Right renal pelvis (tissue), 4 donors: ENCODE measurements at places on chromosomes 3 and 15.

GRCh38 chr3:30187366-30187765 is 419.0 kb upstream of the TGFBR2 start:
- DNase-seq: no peak

DNA sequence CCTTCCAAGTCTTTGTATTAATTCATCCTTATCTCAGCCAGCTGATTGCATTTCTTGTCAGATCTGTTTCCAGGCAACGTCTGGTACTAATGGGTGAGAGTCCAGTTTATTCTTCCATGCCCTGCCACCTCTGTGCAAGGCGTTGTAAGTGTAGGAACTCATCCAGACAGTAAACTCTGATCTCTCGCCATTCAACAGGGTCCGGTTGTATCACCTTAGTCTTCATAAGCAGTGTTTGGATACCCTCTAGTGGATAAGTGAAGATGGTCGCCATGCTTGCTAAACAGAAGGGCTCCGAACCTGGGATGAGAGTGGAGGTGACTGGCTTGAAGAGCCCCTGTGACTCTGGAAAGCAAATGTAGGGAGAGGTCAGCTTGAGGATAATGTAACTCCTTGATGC is 51.6 kb upstream of the CMTM7 start:
- DNase-seq: peak; percentile 55

DNA sequence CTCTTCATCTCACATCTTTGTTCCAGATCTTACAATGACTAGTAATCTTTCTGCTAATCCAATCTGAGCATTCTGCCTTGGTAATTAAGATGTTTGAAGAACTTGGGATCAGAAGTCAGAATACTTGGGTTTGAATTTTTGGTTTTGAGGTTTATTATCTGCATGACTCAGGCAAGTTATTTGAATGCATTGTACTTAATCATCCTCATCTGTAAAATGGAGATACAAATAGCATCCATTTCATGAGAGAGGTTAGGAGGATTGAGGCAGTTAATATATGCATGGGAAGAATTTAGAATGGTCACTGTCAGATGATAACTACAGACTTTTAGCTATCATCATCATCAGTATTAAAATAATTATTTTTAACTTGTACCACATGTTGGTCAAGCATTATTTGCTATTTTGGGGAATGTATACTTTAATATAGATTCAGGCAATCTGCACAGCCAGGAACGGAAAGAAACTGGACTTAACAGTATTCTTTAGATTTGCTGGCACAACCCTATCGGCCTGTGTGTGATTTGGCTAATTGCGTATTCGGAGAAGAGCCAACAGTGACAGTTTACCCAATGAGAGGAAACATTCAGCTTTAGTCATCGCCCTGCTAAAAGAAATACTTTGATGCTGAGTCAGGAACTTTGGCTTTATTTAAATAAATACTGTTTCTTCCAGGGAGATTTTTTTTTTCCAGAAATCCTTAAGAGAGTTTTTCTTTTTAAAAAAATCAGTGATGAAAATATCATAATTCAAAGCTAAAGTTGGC is 600.0 kb downstream of the ROBO1 start:
- DNase-seq: no peak

GRCh38 chr3:169923831-169924230 is 12.5 kb downstream of the SAMD7 start:
- no peak for DNase-seq

- DNase-seq: no peak
These were observed 46.3 kb upstream of the RBP1 start for GRCh38 chr3:139585820-139586219.

DNA sequence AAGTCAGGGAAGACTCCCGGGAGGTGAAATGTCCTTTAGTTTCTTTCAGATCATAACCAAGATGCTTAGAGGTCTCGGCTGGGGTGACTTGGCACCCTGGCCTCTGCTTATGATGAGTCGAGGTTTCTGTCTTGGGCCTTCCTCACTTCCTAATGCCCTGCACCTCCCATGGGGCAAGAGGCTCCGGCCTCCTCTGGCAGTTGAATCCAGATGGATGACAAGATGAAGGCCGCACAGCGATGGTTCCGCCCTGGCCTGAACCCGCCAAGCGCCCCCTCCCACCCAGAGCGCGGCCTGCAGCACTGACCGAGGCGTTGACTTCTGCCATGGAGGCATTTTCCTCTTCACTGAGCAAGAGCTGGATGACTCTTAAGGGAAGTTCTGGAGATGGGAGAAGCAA is 31.3 kb downstream of the MUC20 start:
- no peak for DNase-seq

DNA sequence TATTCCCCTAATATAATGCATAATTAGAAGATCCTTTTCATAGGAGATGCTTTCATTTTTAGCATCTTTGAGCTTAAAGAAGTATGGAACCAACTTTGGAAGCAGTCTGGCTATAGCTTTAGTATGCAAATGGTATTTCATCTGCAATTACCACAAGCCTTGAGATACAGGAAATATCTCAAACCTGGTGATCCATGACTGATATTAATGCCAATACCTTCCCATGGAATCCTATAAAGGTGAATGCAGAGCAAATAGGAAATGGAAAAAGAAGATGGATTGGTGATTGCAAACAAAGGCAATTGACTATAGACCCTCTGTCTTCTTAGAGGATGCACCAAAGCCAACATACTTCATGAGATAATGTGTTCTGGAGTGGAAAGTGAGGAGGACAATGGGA is 326.4 kb downstream of the KBTBD8 start:
- DNase-seq: no peak

GRCh38 chr3:49157289-49157688 is 8.8 kb downstream of the CCDC71 start:
- no peak for DNase-seq

- no peak for DNase-seq
These were observed 411 bp upstream of the PPP2R3A start for GRCh38 chr3:135965129-135965505.

GRCh38 chr3:158649791-158650190 is 5.5 kb downstream of the GFM1 start:
- DNase-seq: no peak

GRCh38 chr3:195003006-195003892 is 267.7 kb downstream of the XXYLT1 start:
- DNase-seq: no peak

- DNase-seq: no peak
These were observed 62.6 kb downstream of the CRTC3 start for GRCh38 chr15:90592131-90592881.

DNA sequence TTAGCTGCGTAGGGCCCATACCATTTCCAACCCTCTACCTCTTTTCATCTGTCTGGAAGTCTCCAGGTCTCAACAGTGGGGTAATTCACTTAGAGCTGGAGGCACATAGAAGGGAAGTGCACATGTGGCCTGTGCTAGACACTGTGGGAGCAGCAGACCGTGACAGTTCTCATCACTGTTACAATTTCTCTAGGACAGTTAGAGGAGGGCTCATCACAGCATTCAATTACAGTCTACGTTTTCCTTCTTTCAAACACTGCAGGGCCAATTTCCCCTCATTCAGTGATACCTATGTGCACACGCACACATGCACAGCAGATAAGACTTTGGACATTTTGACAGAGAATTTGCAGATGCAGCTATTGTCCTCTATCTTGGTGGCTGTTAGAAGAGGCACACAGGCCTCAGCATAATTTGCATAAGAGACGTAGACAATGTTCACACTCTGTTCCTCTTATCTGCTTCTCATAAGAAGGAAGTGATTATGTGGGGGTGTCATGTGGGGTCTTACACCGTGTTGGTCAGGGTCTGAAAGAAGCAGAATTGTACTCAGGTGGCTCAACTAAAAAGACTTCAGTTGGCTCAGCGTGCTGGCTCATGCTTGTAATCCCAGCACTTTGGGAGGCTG is 12.6 kb upstream of the HRG start:
- no peak for DNase-seq

DNA sequence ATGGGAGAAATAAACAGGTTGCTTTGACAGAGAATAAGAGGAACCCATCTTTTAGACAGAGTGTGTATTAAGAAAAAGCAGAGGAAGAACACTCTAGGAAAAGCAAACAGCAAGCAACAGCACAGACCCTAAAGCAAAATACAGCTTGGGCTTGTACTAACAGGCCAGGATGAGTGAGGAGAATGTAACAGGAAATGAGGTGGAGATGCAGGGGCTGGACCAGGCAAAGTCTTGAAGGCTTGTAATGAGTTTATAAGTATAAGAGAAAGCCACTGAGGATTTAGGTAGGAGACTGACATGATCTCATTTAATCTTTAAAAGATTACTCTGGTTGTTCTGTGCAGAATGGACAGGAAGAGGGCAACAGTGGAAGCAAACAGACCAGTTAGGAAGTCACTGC is 4.9 kb downstream of the UBR1 start:
- DNase-seq: no peak

DNA sequence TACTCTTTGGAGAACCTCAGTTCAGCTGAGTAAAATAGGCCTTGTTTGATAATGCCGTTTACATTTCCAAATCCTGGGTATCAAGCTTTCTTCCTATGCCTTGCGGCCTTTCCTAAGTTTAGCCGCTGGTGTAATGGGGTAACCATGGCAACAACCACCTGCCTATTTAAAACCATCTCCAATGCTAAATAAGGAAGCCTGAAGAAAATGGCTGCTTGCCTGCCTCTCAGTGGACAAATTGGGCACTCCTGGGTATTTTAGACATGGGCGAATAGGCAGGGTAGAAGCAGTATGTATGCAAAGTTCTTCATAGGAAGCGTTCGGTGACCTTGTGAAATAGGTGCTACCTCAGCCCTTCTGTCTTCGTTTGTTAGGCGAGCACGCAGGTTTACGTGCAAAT is 122.7 kb downstream of the DGKG start:
- no peak for DNase-seq

DNA sequence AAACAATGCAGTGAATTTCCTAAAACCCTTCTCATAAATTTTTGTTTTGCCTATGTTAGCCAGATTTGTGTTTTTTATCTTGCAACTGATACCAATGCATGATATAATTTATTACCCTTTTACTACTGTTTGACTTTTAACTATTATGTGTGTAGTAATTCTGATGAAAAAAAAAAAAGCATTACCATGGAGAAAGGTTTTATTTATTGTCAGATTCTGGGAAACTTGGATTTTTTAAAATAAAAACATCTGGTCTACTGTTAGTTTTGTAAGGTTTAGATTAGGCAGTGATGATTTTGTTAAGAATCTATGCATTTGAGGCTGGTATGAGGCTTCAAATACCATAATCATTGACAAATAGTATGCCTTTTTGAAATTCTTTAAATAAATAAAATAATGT is 470.4 kb upstream of the ROBO1 start:
- DNase-seq: no peak

- no peak for DNase-seq
These were observed 49.8 kb downstream of the IQSEC1 start for GRCh38 chr3:13023235-13023970.

DNA sequence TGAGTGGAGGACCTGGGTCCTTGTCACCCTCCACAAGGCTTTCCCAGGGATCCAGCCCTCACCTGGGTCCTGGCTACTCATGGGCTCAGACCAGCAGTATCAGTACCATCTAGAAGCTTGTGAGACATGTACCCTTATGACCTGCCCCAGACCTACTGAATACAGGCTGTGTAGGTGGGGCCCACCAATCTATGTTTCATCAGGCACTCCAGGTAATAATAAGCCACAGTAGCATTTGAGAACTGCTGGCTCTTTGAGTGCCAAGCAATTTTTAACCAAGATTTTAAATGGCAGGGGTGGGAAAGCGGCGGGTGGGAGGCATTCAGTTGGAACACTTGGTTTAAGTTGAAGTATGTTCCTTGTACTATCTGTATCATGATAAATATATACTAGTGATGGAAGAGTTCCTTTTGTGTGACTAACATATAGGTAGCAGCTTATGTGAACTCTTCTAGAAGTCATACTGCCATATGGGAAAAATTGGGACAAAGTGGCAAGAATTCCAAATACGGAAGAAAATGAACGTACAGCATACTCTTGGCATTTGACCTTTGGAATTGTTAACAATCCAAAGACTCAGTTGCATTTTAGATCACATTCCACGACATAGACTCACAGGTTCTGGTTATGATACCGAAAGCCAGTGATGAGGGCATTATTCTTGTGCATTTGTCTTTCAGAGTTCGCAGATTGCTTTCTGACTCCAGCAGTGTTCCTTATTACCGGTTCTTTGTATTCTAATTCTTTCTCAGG is 190.4 kb downstream of the GHSR start:
- DNase-seq: no peak

DNA sequence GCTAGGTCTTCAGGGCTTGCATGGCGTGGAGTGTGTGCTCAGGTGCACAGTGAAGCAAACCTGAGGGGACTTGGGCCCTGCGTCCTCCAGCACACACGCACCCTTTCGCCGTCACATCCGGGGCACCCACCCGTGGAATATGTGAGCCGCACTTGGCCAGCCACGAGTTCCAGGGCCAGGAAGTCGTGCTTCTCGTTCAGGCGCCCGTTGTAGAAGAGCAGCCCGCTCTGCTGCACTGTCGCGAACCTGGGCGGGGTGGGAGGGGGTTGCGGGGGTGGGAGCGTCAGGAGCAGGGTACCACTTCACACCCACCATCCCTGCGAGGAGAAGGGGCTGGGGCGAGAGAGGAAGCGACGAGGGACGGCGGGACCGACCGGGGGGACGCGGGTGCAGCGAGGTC is 7.1 kb downstream of the CELSR3 start:
- no peak for DNase-seq

- DNase-seq: no peak
These were observed 286.8 kb upstream of the THRB start for GRCh38 chr3:24781454-24781853.

- no peak for DNase-seq
These were observed 143.7 kb downstream of the NR2F2 start for GRCh38 chr15:96474231-96474664.

- no peak for DNase-seq
These were observed 43.6 kb upstream of the COL6A6 start for GRCh38 chr3:130473416-130473815.

DNA sequence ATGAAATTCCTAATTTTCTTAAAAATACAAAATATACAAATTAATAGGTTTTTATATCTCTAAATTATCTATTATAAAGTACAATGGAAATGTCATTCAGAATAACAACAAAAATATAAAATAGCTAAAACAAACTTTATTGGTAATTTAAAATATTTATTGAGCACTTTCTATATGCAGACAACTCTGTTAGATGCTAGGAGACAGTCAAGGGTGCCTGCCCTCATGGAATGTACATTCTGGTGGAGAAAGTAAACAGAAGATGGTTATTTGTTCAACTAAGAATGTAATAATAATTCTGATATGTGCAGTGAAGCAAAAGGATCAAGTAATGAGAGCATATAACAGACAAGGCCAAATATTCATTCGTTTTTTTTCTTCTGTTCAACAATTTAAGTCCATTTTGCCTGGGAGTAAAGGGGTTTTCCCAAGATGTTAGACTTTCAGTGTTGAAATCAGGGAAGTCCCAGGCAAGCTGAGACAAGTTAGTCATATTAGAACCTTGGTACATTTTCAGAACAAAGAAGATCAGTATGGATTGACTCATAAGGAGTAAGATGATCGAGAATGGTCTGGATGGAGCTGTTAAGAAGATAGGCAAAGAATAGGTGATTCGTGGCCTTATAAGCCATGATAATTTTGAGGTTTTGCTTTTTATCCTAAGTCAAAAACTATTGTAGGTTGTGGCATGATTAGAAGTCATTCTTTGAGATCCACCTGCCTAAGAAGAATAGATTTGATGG is 150.2 kb upstream of the MLF1 start:
- no peak for DNase-seq

- DNase-seq: no peak
These were observed 46.9 kb downstream of the ADCY5 start for GRCh38 chr3:123401836-123402530.
